Left ventricle myocardium inferior (tissue), 1 donor: ENCODE measurements at places on chromosomes 1 and 21. TPM values are rescaled to one million over a fixed set of nuclear protein-coding genes. Genes with fewer than 3 reads are reported as not detected.
A peak's percentile ranks its signal among the peaks of the same experiment; 100 is the strongest.

Gene SLC45A1
- 1.8 TPM for total RNA-seq

Gene IL12RB2
- 0.33 TPM for total RNA-seq

Gene CA14
- total RNA-seq, result 3.1 TPM

Gene DYNLT4
- 1.9 TPM for total RNA-seq

Gene ACOT11
- 64.8 TPM for total RNA-seq

Gene AMPD1
- not detected for total RNA-seq

Gene LRP8
- total RNA-seq, result 1.8 TPM

Gene ZBTB7B
- total RNA-seq, result 42.8 TPM

DNA sequence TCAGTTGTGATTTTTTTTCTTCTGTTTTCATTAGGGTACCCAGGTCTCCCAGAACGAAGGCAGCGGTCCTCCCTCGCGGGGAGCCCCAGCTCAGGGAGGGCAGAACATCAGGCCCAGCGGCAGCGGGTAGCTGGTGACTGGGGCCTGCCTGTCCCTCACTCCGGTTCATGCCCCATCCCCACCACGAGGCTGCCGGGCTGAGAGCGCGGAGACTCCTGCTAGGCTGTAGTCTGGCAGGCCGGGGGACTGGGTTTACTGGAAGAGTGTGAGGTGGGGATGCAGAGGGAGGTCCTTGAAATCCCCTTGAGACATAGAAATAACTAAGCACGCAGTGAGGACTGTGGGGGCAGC, 10.5 kb downstream of the BRINP2 start:
- no peak for DNase-seq

DNA sequence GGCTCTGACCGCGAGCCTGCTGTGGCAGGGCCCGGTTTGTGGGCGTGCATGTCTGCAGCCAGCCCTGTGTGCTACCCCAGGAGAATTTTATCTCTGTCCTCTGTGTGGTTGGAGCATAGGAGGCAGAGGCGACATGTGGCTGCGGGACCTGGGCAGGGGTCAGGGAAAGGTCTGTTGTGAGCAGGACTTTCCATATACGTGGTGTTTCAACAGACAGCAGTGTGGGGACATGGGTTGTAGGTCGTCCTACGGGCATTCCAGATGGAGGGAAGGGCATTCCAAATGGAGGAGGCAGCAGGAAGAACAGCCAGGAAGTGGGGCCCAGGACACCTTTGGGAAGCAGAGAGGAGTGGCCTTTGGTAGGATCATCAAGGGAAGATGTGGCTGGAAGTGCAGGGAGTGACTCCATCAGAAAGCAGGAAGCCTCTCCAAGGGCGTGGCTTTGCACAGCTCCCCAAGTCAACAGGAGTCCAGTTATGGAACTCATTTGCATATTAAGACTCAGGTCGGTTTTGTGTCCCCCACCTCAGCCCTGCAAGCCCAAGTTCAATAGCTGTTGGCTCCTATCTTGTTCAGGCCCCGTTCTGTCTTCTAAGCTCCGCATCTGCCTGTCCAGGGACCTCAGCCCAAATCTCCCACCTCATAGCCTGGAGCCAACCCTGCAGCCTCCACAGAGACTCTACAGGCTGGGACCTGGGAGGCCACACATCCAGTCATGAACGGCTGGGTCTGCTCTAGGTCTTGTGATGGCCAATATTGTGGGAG, 309.1 kb downstream of the MATN1 start:
- no peak for DNase-seq

- DNase-seq, result no peak
Observed at GRCh38 chr1:241090798-241091197, 266.2 kb downstream of the RGS7 start.

- DNase-seq, result no peak
Observed at GRCh38 chr1:242651817-242652216, 127.3 kb upstream of the PLD5 start.

GRCh38 chr1:102776071-102776470, 332.3 kb downstream of the COL11A1 start:
- no peak for DNase-seq

- DNase-seq, result peak; percentile 82
Observed at GRCh38 chr1:47997289-47998200, at the start of gene TRABD2B. Gene TRABD2B (minus strand): TSS chr1:47997385.

DNA sequence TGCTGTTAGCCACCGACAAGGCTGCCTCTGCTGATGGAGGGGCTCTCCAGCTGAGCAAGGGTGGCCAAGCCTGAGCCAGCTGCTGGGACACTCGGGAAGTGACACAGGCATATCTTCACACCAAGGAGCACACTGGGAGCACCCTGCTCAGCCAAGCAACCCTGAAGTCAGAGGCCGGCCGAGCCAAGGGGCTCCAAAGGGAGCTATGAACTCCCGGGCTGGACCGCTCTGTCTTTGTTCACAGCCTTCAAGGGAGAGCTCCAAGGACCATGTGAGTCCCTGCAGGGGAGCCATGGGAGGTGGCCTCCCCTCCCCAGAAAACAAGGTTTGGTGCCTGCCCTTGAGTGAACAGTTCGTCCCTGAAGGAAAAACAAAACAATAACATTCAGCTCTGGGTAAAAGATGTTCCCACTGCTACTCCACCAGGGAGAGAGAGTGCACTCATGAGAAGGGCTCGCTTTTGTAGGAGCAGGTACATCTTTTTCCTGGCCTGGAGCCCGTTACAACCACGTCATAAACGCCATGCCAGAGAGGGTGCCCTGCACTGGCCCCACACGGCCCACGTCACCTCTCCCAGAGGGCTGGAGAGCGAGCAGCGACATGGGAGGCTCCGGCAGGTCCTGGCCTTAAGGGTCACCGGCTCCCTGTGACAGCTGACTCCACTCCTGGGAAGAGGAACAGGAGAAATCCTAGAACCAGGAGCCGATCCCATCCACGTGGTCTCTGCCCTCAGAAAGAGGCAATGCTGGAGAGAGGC, 56.3 kb upstream of the SLC25A33 start:
- no peak for DNase-seq

GRCh38 chr1:165169028-165169427, 187.5 kb downstream of the LMX1A start:
- DNase-seq, result no peak

DNA sequence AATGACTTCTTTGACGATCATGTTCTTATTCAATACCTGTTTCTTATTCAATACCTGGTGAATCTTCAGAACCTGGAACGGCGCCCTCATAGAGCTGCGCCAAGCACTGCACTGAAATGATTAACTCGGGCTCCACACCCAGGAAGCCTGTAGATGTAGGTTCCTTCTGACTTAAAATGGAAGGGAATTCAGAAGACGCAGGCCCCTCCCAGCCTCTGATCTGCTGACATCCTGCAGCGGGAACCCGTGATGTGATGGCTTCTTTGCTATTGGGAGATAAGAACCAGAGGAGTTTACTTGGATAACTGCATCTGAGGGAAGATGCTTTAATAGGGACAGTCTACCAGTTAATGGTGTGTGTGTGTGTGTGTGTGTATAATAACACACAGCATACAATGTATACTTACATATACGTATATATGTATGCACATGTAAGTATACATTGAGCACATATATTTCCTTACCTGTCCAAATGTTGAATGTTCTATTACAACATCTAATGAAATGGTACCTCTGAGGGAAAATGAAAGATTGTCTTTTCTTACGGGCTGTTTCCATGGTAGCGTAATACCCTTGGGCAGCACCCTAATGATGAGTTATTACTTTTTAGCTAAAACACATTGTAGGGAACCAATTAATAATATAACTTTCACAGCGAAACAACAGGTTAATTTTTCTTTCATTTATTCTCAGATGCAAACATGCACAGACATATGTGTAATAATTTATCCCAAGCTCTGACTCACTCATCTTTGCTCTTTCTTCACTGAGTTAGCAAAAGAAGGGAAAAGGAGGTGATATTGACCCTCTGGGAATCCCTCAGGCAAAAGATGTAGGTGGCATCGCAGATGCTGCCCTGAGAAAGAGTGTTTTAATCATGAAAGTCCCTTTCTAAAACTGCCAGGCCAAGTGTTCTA, 379.8 kb downstream of the SIPA1L2 start:
- DNase-seq, result no peak

GRCh38 chr1:81571946-81572345, 228.8 kb upstream of the ADGRL2 start:
- DNase-seq, result no peak

DNA sequence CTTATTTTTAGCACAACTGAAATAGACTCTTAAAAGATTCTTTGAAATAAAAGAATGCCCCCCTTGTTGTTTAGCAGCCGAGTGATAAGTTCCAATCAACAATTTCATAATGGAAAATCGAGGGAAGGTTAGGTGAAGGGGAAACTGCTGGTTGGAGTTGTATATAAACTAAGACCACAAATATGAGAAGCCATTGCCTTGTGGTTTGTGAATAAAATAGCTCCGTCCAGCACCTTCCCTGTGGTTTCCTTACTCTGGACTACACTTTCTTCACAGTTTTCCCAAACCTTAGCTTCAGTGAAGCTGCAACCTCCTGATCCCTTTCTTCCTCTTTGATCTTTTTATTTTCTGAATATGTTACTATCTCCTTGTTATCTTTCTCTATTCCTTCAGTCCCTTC, 6.7 kb upstream of the RAB3GAP2 start:
- DNase-seq, result no peak

DNA sequence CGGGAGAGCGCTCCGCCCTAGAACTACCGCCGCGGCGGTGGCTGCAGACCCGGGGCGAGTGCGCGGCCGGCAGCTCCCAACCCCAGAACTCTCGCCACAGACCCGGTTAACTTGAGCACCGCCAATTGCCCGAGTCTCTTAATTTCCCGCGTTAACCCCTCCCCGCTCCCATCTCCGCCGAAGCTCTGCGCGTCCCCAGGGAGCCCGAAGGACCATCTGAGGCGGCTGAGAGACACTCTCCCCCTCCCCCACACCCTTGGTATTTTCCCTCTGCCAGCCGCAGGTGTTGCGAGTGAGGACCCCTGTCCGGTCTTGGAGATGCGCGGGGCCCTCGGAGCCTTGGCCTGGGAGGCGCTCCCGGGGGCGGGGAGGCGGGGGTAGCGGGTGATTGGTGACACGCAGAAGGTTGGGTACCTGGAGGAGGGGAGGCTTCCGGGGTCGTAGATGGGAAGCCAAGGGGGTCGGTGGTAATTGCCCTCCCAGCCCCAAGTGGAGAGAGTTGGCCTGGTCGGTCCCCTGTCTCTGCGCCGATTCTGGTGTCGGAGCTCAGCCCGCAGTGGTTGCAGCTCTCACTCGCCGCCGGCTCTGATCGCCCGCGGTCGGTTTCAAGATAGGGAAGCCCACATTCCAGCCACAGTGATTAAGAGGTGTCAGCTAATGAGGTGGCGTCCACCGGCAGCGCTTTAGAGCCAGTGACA, 858 bp upstream of the SUSD4 start:
- no peak for DNase-seq

DNA sequence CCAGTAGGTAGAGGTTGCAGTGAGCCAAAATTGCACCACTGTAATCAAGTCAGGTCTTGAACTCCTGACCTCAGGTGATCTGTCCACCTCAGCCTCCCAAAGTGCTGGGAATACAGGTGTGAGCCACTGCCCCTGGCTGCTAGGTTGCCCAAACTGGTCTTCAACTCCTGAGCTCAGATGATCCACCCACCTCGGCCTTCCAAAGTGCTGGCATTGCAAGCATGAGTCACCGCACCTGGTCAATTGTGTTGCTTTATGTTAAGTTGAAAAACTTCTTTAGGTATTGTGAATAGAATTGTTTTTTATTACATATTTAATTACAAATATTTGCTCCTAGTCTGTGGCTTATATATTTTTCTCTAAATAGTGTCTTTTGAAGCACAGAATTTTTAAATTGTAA, 80.5 kb downstream of the PRKAB2 start:
- no peak for DNase-seq

GRCh38 chr1:1032424-1032823, 12.5 kb downstream of the AGRN start:
- no peak for DNase-seq

GRCh38 chr1:96748078-96748477, 26.5 kb downstream of the PTBP2 start:
- no peak for DNase-seq

GRCh38 chr1:204868340-204868700, 2.3 kb upstream of the NFASC start:
- peak; percentile 46 for DNase-seq

DNA sequence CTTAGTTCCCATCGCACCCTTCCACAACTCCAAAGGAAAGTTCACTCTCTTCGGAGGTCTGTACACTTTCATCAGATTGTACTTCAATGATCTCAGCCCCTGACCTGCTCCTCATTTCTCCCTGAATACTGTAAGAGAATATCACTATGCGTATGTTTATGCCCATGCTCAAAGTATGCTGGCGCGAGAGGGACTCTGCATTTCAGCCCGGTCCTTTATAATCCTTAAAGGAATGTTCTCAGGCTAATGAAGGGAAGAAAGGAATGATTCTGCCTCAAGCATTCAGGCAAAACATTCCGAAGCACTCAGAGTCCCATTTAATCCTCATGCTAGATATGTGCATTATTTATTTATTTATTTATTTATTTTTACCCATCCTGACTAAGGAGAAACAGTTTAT, 76.8 kb downstream of the PLD5 start:
- DNase-seq, result no peak

DNA sequence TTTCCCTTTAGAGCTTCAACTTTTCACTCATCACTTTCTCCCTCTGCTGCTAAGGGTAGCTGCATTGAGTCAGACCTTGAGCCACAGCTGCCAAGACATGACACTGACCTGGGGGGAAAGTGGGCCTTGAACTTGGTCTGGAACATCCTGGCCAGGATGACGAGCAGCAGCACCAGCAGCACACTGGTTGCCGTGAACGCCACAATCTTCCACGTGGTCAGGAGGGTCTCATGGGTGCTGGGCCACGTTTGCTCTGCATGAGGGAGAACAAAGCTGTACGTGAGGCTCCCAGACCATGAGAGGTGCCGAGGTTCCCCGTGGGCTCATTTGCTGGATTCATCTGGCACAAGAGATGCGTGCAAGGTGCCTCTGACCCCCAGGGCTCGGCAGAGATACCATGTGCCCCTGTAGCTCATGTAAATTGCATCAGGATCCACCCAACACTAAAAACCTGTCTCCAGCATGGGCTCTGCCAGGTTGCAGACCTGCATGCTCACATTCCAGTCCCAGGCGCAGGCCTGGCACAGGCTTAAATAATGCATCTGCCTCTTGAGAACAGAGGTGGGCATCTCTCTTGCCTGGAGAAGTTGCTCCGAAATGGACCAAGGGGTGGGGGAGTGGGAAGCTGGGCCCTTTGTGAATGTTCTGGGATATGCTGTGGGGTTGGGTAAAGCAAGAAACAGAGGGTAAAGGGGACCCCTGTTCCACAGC, 84.6 kb upstream of the TLR5 start:
- no peak for DNase-seq

DNA sequence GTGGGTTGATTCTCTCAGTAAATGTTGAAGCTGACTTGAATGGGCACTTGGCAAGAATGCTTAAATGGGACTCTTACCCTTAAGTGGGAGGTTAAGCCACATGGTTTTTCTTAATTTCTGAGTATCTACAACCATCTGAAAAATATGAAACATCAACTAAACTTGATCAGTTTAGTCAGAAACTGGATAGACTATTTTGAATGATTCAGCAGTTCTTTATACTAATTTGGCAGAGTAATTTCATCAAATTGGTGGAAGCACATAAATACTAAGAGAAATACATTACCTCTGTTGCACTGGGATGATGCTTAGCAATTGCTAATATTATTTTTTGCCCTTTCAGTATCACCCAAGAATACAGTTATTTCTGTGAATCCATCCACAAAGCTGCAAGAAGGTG, 4.7 kb downstream of the VCAM1 start:
- no peak for DNase-seq
